ENCODE measurements at places on chromosomes 16 and 17.

DNA sequence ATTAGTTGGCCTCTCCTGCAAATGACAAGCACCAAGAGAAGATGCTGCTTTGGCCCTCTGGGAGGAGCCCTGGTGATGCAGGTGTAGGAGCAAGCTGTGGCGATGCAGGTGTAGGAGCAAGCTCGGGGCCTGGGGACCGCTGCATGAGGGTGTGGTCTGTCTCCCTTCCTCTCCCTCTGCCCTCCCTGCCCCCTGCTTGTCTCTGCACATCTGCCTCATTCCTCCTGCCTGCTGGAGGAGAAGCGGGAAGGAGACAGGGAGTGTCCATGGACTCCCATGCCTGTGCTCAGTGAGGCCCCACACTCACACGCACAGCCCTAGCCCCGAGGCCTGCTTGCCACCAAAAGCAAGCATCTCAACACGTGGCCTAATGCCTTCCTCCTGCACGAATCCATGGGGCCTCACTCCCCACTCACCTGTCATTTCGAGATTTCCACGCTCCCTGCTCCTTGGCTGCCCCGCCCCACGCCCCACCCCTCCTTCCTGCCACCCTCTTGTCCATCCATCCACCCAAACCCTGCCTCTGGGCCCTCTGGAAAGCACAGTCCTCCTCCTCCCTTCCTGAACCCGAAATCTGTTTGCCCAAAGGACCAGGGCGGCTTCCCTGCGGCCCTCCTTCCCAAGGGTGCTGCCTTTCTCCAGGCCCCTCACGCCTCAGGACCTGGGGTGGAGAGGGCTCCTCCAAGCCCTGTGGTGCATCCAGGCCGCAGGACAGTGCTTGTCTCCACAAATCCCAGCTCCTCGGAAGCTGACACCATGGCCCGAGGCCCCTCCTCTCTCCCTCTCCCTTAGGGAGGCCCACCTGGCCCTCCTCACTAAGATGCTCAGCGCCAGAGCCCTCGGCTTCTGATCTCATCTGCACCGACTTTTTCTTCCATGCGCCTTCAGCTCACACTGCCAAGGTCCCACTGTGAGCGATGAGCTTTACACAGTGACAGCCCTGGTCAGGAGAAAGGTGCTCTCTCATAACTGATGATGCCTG is 11.8 kb upstream of the ALDH3A1 start:
- DNase-seq, result no peak

DNA sequence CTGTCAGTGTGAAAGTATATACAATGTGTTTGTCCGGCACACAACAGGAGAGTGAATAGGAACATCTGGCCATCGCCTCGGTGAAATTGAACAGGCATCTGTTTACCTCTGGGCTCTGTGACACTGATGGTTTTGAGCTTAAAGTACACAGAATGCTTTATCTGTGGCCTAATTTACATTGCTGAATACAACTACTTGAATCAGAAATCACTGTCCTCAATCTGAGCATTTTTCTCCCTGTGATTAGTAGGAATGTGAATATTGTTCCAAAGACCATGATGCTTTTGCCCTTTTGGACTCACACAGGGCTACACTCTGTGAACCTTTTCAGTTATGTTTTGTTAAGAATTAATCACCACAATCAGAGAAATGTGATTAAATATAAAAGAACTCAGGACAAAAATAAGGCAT is 323.0 kb upstream of the TBX2 start:
- DNase-seq, result no peak

GRCh38 chr17:79622122-79622601 is 11.3 kb upstream of the RBFOX3 start:
- peak; percentile 8 for DNase-seq

- peak; percentile 71 for DNase-seq
Observed at GRCh38 chr16:30395155-30395991, at the start of gene ZNF48. Gene ZNF48 (plus strand): TSS chr16:30395420. CDS start chr16:30395795, 375 bp downstream.

GRCh38 chr17:69170377-69170776 is 28.7 kb upstream of the ABCA6 start:
- DNase-seq, result no peak

DNA sequence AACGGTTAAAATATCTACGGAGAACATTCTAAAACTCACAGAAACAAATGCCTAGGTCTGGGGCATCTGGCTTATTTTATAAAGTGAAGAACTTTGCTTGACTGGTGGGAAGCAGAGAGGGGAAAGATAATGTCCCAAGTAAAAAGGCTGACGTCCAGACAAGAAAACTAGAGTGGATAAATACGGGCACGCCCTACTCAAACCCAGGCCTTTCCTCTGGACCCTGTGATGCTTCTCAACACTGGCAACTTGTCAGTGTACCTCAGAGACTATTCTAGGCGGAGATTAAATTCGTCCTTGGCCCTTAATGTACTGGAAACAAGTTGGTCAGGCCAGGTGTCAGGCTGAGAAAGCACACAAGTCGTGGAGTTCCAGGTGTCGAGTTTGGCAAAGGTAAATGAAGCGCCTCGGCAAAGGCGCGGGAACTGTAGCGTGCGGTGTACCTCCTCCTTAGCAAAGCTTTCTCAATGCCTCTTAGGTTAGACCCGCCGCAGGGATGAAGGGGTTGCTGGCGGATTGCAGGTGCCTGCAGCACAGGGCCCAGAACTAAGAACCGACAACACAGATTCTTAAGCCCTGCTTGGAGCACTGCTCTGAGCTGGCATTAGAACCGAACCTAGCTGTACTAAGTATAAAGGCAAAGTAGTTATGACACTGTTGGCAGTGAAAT is 668 bp upstream of the UNK start:
- peak; percentile 54 for DNase-seq

DNA sequence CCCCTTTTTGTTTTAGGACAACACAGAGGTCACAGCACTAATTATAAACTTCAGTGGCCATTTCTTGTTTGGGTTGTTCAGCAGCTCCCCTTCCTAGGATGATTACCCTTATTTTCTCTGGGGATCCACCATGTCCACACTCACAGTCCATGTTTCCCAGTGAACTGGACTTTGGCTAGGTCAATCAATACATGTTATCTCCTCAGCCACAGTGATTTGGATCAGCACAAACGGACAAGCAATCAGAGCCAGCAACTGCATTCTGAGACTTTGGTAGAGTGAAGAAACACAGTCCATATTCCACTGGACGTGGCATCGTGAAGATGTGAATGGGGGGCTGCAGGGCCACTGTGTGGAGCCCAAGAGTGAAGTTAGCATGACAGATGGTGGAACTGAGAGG is 4.6 kb downstream of the TMEM220 start:
- no peak for DNase-seq

GRCh38 chr17:44559634-44560554 is 2.6 kb downstream of the FZD2 start:
- no peak for DNase-seq

- DNase-seq, result peak; percentile 66
Observed at GRCh38 chr17:77433385-77434135, 292.8 kb downstream of the SEC14L1 start.

DNA sequence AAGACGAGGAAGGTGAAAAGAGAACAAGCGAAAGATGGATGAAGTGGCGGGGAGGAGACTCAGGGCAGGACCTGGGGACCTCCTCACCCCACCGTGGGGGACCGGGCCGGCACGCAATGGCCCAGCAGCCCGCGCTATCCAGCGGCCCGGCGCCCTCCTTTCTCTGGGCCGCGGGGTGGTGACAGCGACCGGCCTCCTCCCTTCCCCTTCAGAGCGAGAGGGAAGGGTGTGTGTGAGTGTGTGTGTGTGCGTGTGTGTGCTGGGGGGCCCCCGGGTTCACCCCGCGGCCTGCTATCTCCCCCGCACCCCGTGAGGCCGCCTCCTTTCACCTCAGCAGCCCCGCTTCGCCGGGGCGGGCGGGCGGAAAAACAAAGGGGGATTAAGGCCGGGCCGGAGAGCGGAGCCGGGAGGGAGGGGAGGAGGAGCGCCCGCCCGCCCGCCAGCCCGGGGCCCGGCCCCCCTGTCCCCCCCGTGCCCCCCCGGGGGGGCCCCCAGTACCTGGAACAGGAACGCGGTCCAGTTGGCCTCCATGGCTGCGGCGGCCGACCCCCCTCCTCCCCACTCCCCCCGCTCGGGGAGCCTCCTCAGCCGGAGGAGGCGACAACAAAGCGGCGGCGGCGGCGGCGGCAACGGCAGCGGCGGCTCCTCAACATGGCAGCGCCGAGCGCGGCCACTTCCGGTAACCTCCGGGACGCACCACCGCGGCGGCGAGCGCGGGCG is at the start of gene VEZF1:
Gene VEZF1, minus strand, starts transcription at position 674 of the 720 bp plus-strand sequence. Its CDS starts 143 bp downstream, at position 531.
- peak; percentile 85 for DNase-seq

DNA sequence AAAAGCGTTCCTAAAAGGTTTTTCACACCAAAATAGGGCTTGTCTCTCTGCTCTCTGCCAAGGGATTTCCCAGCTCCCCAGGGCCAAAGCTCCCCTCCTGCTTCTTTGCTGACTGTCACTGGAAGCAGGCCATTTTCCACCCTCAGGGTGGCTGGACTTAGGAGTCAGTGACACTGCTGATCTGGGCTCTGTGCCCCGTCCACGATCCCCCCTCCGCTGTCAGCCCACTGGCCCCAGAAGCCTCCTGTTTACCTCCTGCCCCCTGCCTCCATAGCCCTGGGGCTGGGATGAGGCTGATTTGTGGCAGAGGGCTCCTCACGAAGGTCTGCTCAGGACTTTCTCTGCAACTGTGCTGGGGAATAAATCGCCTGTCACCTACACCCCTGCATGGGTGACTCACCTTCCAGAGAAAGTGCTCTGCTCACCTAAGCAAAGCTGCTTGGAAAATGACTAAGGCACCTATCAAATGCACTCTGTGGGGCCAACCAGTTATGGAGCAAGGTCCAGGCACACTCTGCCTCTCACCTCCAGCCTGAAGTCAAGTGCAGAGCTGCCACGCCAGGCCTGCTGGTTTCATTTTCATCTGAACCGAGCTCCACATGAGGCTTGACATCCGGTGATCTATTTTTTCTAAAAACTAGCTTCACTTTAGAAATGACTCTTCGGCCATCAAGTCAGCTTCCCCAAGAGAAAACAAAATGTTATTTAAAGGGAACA is 4.9 kb downstream of the MAP3K14 start:
- DNase-seq, result peak; percentile 89

- DNase-seq, result no peak
Observed at GRCh38 chr16:35196313-35196712, 1736.9 kb downstream of the TP53TG3F start.

Data from stimulated activated CD8-positive, alpha-beta memory T cell treated with anti-CD3 and anti-CD28 coated beads, Interleukin-4, amount 100 ng/mL, for 48 hours (primary cell).